Hair follicle dermal papilla cell (primary cell): ENCODE measurements at places on chromosomes 5 and 9. TPM values are rescaled to one million over a fixed set of nuclear protein-coding genes. Genes with fewer than 3 reads are reported as not detected.

LRRC70 gene
- total RNA-seq = 1.2 and 1.5 TPM in 2 replicates

SPATA6L gene
- total RNA-seq = 0.65 and 0.73 TPM in 2 replicates

AP3B1 gene
- 61.1 and 69.0 TPM in 2 replicates for total RNA-seq

ZNF300 gene
- 5.8 and 6.7 TPM in 2 replicates for total RNA-seq

DEPDC1B gene
- total RNA-seq = 1.3 and 2.1 TPM in 2 replicates

GFRA3 gene
- total RNA-seq = not detected in 2 replicates

CARD9 gene
- total RNA-seq = 2.9 and 3.2 TPM in 2 replicates

CCDC192 gene
- total RNA-seq = not detected in 2 replicates

CSNK1A1 gene
- total RNA-seq = 469 and 504 TPM in 2 replicates

GABRA1 gene
- total RNA-seq = not detected in 2 replicates

DAB2IP gene
- total RNA-seq = 26.1 and 36.4 TPM in 2 replicates

ARSI gene
- total RNA-seq = 9.4 and 12.0 TPM in 2 replicates

C9orf153 gene
- total RNA-seq = 0.16 and 0.24 TPM in 2 replicates

SPATA31C1 gene
- total RNA-seq = not detected in 2 replicates

PCDHGA4 gene
- total RNA-seq = 7.8 and 8.9 TPM in 2 replicates

PCDHB10 gene
- 0.81 and 0.97 TPM in 2 replicates for total RNA-seq

ERBIN gene
- total RNA-seq = 193 and 228 TPM in 2 replicates

OR1Q1 gene
- 0.36 and 0.65 TPM in 2 replicates for total RNA-seq

TAS2R1 gene
- total RNA-seq = not detected in 2 replicates

ADAM19 gene
- 28.7 and 32.3 TPM in 2 replicates for total RNA-seq

LCN9 gene
- total RNA-seq = not detected in 2 replicates

INSYN2B gene
- 12.8 and 15.3 TPM in 2 replicates for total RNA-seq

PCAT7 gene
- not detected in 2 replicates for total RNA-seq
